ENCODE measurements at places on chromosomes 2 and 18. TPM values are rescaled to one million over a fixed set of nuclear protein-coding genes. Genes with fewer than 3 reads are reported as not detected.

Gene COL5A2
- 17.6 TPM for total RNA-seq

Gene HOXD10
- 10.4 TPM for total RNA-seq

Gene RFTN2
- total RNA-seq = 17.5 TPM

- H3K4me3 ChIP-seq = no peak overlapping the region
These were observed 144.7 kb upstream of the COPS8 start for GRCh38 chr2:236940916-236941520.

DNA sequence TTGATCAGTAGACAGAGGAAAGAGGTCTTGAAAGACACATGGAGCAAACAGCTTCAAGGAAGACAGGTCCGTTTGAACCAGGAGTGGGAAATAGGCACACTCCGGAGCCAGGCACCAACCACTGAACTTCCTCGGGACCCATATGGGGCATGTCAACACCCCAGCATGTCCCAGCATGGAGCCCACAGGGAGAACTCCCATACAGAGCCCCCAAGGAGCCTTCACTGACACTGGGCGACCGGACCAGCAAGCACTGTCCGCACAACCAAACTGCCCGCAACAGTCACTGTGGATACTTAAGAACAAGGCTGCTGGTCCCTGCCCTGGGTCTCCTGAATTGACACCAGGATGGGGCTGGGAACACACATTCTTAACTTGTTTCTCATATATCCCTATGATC is 286.2 kb upstream of the SALL3 start:
- H3K4me3 ChIP-seq = no peak overlapping the region
- H3K4me1 ChIP-seq = no peaks in the 10 kb centered on the region
- H3K36me3 ChIP-seq = no peaks in the 10 kb centered on the region

DNA sequence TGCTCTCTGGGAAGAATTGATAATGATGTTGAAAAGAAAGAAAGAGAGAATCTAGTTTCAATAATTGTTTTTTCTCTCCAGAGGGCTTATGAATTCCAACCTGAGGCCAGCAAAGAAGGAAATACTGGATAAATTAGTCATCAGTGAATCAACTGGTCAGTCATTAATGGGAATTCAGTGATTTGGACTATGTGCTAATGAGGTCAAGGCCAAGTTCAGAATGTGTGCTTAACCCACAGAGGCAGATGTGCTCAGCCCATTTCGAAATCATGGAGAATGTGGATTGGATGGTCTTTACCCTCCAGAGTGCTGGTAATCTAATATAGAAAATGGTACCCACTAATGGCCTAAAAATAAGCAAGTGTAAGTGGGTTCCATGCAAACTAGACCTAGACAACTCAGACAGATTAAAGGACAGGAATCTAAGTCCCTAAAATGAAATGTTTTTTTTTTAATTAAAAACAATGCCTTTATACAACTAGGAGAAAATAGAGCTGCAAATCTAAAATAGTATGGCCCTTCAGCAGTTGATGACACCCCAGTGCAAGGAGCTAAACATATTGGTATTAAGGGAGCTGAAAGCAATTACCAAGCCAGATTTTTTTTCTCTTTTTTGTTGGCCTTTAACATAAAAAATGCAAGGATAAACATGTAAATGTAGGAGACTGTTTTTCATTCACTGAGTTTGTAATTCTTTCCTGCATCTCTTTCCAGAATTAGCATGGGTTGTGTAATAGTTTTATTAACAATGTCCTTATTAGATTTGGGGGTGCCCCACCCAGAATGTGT is 296.9 kb downstream of the SATB2 start:
- H3K27me3 ChIP-seq = no peaks in the 10 kb centered on the region
- no peaks in the 10 kb centered on the region for H3K4me1 ChIP-seq
- DNase-seq = no peak
- H3K36me3 ChIP-seq = no peaks in the 10 kb centered on the region
- no peak overlapping the region for H3K4me3 ChIP-seq
- H3K27ac ChIP-seq = no peak overlapping the region

DNA sequence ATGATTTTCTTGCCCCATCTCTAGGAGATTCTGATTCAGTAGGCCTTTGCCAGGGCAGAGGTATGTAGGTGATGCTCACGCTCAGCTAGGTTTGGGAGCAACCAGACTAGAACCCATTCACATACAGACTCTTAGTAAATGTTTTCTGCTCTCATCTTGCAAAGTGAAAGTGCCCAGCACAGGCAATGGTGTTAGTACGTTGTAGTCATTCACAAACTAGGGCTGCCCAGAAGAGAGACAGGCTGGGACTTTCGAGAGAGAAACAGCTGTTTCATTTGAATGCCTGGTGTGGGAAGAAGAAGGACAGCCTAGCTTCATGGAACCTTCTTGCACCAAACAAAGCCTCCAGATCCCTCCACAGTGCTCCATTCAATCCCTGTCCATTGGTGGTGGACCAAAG is 19.4 kb downstream of the DDX18 start:
- H3K27ac ChIP-seq = no peak overlapping the region
- no peaks in the 10 kb centered on the region for H3K4me1 ChIP-seq
- H3K27me3 ChIP-seq = no peaks in the 10 kb centered on the region
- H3K4me3 ChIP-seq = no peak overlapping the region
- DNase-seq = no peak

DNA sequence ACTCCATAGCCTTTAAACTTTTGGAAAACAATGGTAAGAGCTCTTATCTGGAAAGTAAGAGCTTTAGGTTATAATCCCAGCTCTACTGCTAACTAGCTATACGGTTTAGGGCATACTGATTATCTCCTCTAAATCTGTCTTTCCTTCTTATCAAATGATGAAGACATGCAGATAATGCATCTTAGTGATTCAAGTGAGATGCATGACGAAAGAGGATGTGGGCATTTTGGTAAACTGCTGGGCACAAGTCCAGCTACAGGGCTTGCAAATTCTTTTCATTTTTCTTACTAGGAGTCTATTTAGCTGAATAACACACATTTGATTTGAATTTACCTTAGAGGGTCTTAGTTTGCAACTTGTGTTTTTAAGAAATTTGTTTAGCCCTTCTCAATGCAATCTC is 1604.8 kb upstream of the ZEB2 start:
- H3K27ac ChIP-seq = no peak overlapping the region
- no peaks in the 10 kb centered on the region for H3K36me3 ChIP-seq
- H3K27me3 ChIP-seq = no peaks in the 10 kb centered on the region
- no peak for DNase-seq
- H3K4me3 ChIP-seq = no peak overlapping the region

DNA sequence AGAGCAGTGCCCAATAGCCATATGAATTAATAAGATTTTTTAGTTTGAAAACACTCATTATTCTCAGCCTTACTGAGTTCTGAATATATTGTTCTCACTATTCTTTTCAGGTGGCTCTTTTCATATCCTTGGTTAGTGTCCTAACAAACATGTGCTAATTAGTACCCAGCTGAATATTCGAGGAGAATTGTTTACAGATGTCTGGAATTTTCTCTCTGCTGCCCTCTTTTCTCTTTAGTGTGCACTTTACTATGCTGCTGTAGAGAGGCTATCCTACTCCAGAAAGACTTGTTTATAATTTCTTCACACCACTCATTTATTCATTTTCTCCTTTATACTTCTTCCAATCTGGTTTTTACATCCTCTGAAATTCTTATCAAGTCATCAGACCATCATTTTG is 405.3 kb downstream of the SPAG16 start:
- H3K27me3 ChIP-seq = no peaks in the 10 kb centered on the region
- DNase-seq = no peak
- H3K4me1 ChIP-seq = no peaks in the 10 kb centered on the region
- no peak overlapping the region for H3K27ac ChIP-seq

- no peak overlapping the region for H3K27ac ChIP-seq
- no peak overlapping the region for H3K4me3 ChIP-seq
- no peaks in the 10 kb centered on the region for H3K36me3 ChIP-seq
These were observed 45.4 kb upstream of the SMIM21 start for GRCh38 chr18:75472906-75473305.

DNA sequence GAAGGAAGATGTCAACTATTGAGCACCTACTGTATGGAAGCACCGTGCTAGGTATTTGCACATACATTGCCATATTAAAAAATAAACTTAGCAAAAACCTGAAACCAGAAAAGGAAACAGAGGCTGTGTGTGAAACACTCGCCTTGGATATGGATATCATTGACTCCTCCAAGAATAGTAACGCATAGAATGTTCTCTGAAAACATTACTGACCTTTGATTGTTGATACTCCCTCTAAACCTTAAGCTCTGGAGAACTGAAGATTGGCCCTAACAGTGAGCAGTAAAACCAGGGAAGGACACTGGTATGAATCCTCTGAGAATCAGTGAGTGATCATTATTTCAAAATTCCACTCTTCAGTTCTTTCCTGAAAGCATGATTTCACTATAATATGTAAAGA is 236.8 kb downstream of the CDH20 start:
- H3K4me1 ChIP-seq = no peaks in the 10 kb centered on the region
- no peak overlapping the region for H3K27ac ChIP-seq
- no peaks in the 10 kb centered on the region for H3K27me3 ChIP-seq
- no peaks in the 10 kb centered on the region for H3K36me3 ChIP-seq

DNA sequence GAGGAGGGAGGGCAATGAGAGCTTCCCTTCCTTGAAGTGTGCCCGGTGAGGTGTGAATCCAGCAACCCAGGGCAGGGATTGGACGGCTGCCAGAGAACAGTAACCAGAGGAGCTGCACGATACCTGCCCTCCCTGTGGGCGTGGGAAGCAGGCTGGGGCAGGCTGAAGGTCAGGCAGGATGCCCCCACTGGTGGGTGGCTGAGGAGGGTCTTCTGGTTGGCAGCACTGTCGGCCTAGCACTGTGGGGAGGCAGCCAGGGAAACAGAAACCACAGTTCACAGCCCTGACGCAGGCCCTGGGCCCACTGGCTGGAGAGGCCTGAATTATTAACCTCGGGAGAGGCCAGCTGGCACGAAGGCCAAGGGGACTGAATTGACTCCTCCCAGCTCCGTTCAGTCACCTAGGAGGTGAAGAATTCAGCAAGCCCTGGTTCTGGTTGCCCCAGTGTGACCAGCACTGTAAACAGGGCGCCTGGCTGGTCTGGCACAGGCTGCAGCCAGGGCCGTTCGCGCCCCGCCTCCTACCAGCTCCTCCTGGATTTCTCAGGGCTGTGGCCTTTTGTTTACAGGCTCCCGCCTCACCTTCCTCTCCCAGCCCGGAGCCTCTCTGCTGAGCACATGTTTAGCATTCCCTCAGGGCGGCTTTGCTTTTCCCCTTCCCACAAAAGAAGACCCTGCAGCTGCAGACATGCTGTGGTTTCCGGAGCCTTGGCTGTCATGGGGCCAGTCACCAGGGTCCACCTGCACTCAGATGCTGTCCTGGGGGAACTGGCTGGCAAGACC is 97.8 kb downstream of the B3GNT2 start:
- DNase-seq = peak; percentile 83
- peaks cover 13% of the 10 kb centered on the region for H3K4me1 ChIP-seq
- H3K27ac ChIP-seq = peak overlapping the region; percentile 79
- no peaks in the 10 kb centered on the region for H3K27me3 ChIP-seq
- H3K36me3 ChIP-seq = no peaks in the 10 kb centered on the region
- H3K4me3 ChIP-seq = no peak overlapping the region

GRCh38 chr18:63697097-63697660 is 5.6 kb upstream of the SERPINB11 start:
- no peaks in the 10 kb centered on the region for H3K4me1 ChIP-seq
- no peak overlapping the region for H3K27ac ChIP-seq
- DNase-seq = no peak
